ENCODE measurements at places on chromosomes 12 and 14.

- DNase-seq, result no peak
Observed at GRCh38 chr14:55843718-55844403, 263.9 kb downstream of the KTN1 start.

GRCh38 chr14:90293766-90294730, 37.7 kb downstream of the NRDE2 start:
- no peak for DNase-seq

DNA sequence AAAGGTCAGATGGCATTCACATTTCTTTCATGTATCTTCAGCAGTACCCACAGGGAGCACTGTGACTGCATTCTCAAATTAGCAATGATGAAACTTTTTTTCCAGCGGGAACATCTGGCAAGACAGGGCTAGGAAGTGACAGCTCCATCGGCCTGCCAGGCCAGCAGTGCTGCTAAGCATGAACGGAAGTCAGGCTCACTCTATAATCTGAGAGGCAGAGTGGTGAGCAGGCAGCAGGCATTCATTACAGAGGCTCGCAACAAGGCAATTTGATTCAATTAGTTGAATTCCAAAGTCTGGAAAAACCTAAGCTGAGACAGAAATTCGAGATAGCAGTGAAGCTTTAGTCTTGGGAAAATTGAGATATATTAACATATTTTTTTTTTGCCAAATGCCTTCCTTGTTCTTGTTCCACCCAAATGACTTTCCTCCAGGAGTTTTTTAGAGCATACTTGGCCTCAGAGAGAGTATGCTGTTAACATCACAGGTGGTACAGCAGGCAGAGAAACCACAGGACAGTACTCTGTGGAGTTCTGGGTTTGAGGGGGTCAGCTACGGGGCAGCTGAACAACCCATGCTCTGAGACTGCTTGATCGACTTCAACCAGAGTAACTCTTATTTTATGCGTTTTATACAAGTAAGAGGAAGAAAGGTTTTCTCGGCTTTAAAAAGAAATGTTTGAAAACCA, 414.9 kb downstream of the APAF1 start:
- no peak for DNase-seq

DNA sequence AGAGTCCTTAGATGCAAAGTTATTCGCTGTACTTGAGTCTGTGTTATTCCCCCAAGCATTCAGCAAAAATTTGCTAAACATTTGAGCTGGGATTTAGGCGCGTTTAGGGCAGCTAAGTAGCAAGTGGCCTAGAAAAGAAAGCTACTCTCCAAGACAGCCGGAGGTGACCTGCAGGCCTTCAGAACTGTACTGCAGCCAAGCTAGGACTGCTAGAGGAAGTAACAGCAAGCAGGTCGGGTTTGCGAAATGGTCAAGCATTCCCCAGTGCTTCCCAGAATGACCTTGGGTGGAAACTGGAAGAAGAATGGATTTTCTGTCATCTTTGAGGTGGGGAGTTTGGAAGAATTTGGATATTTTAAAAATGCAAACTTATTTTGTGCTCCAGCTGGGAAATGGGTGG, 287.5 kb downstream of the FOXN3 start:
- DNase-seq, result no peak

DNA sequence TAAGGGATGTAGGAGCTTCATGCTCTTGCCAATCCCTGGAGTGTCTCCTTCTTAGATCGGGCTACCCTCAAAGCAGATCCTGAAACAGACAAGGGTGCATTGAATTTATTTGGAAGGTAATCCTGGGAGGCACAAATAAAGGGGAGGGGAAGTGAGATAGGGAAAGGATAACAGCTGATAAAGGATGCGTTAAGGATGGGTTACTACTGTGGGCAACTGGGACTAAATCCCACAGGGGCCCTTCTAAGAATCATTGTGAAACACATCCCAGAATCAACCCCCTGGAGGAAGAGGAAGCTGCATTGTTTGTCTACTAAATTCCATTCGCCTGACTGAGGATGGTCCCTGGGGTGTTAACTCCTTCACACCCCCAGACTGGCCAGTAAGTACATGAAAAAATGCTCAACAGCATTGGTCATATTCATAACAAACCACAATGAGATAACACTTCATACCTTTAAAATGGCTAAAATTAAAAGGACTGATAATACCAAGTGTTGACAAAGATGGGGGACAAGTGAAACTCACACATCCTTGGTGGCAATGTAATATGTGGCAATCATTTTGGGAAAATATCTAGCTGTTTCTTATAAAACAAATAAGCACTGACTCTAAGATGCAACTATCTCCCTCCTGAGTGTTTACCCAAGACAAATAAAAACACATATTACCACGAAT, 37.0 kb upstream of the CMKLR1 start:
- no peak for DNase-seq

- no peak for DNase-seq
Observed at GRCh38 chr12:26800858-26801257, 32.1 kb downstream of the ITPR2 start.

GRCh38 chr14:59098377-59098776, 90.1 kb upstream of the DAAM1 start:
- DNase-seq, result peak; percentile 78

- DNase-seq, result peak; percentile 85
Observed at GRCh38 chr14:65290830-65291229, 121.7 kb upstream of the FUT8 start.

DNA sequence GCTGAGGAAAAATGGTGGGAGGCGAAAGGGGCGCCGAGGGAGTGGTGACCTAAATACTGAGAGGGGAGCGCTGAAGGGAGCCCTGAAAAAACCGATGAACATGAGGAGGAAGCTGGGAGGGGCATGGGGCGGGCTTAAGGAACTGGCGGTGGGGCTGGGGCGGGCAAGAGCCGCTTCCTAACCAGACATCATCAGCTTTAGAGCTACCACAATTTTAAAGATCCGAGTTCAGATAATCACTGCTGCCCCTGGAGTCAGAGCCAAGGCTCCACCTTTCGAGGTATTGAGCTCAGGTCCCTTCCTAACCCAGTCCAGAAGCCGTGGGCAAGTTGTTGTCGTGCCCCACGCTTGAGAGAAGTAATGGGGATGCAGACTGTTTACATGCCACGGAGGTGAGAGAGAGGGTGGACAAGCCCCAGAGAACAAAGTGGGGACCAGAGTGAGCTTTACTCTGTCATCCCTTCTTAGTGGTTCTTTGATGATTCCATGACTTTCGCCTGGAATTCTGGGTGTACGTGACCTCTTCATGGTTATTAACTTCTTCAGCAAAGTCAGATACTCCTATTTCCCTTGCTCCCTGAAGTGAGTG, 393 bp downstream of the ORMDL2 start:
- no peak for DNase-seq

DNA sequence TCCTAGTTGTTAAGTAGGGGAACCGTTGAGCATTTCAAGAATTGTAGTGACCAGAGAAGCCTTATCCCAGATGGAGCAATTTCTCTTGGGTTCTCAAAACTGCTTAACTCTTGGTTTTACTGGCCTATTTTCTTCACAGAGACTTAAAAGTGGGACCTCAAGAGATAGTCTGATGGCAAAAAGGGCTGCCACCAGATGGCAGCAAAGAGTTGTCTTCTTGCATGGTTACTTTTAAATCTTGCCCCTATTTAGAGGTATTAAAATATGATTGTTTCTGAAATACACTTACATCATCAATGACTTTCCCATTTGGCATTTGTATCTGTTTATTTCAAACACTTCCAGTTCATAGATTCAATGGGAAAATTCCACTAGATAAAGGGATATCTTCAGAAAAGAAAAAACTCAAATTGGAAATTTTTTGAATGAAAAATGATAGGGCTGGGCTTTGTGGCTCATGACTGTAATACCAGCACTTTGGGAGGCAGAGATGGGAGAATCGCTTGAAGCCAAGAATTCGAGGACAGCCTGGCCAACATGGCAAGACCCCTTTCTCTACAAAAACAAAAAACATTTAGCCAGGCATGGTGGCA, 69.9 kb upstream of the CNTN1 start:
- peak; percentile 2 for DNase-seq

GRCh38 chr12:112900298-112901145, 6.2 kb upstream of the OAS1 start:
- DNase-seq, result no peak

DNA sequence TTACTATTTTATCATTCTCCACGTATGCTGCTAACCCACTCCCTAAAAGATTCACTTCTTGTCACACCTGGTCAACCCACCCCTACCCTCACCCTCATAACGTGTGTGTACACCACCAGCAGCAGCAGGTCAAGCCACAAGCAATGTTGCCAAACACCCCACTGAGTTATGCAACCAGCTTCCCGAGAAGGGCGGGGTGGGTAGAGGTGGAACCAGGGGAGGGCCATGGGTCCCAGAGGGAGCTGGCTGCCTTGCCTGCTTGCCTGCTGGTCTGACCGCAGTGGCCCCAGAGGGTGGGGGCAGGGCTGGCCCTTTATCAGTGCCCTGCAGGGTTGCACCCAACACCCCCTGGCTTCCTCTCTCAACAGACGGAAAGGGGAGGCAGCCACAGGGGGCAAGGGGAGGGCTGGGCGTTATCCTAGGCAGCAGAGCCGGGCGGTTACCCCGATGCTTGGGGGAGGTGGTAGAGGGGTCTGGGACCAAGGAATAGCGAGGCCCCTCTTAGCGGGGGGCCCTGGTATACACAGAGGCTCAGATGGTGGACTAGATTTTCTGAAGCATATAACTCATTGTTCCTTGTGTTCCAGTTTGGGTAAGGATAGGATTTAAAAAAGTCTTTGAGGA, 3.5 kb upstream of the NFE2 start:
- DNase-seq, result no peak

- no peak for DNase-seq
Observed at GRCh38 chr14:64636208-64636979, 67.8 kb upstream of the PLEKHG3 start.

- DNase-seq, result no peak
Observed at GRCh38 chr14:104394409-104394851, 185.1 kb upstream of the C14orf180 start.

DNA sequence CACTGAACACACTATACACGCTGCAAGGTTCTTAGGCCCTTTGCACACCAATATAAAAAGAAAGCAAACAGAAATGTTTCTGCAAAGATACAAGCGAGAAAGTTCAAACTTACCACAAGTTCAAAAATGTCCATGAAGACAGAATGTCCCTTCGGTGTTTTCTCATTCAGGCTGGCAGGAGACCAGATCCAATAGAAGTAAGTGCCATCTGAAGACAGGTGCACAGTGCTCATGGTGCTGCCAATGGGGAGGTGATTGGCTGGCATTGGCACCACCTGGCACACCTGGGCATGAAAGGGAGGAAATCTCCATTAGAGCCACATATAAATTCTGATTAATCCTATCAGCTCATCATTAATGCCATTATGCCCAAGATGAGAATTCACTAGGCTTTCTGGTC, 76.3 kb downstream of the HECTD4 start:
- DNase-seq, result no peak

DNA sequence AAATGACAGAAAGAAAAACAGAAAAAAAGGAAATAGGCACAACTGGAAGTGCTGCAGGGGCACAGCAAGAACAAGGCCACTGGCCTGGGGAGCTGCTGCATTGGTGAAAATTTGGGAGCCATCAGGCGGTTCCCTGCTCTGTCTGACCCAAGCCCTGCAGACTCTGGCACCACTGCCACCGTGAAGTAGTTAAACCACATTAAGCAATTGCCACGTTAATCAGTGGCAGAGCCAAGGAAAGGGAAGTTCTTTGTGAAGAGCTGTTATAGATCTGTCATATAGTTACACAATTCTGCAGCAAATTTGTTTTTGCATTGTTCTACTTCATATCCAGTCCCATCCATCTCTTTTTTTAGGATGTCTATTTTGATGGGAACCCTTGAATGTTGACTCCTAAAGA, 915.3 kb downstream of the FSCB start:
- no peak for DNase-seq

DNA sequence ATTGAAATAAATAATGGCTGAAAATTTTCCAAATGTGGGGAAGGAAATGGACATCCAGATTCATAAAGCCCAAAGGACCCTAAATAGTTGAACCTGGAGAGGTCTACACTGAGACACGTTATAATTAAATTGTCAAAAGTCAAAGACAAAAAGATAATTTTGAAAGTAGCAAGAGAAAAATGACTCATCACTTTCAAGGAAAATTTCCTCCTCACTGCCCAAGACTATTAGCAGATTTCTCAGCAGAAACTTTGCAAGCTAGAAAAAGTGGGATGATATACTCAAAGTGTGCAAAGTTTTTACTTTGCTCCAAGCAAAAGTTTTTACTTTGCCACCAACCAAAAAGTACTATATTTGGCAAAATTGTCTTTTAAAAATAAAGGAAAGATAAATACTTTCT, 15.9 kb upstream of the KRT83 start:
- no peak for DNase-seq

DNA sequence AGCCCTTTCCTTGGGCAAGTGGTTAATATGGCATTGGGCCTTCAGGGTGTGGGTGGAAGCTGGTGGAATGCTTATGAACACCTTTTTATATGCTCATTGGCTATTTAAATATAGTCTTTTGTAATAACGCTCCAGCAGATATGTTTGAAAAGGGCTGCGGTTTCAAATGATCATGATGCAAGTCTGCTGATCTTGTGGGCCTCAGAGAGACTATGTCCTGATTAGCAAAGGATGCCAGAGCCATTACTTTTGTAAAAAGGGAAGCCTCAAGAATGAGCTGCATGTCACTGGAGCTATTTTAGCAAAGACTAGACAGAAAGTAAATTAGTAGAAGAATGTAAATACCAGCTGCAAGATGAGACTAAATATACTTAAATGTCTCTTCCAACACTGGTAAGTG, 200.5 kb downstream of the GXYLT1 start:
- peak; percentile 5 for DNase-seq

GRCh38 chr14:89498878-89499277, 81.8 kb upstream of the FOXN3 start:
- DNase-seq, result no peak

- DNase-seq, result no peak
Observed at GRCh38 chr14:44620121-44621019, 113.3 kb upstream of the FSCB start.

DNA sequence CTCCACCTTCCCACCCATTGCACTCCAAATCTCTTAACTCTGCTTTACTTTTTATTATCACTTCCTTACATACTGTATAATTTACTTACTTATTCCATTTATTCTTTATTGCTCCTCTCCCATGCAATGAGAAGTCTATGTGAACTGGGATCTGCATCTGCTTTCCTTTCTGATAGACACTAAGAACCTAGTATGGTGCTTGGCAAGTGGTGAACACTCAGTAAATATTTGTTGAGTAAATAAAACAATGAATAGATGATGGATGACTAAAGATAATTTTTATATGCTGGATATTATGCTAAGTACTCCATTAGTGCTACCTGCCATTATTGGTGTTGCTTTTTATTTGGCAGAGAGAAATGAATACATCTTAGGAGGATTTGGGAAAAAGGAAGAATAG, 151.0 kb downstream of the TPH2 start:
- no peak for DNase-seq

DNA sequence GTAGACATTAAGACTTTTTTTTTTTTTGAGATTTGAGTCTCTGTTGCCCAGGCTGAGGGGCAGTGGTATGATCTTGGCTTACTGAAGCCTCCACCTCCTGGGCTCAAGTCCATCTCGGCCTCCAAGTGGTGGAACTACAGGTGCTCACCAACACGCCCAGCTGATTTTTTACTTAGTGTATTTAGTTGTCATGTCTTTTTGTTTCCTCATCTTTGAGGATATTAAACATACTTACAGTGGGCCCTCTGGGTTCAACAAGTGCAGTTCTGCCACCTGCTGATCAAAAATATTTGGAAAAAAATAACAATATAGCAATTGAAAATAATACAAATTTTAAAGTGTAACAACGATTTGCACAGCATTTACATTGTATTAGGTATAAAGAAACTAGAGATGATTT, 4.4 kb upstream of the B4GALNT1 start:
- no peak for DNase-seq
